ENCODE measurements at places on chromosomes 5 and 9. TPM values are rescaled to one million over a fixed set of nuclear protein-coding genes. Genes with fewer than 3 reads are reported as not detected.

CCL27 gene
- not detected for total RNA-seq

DNA sequence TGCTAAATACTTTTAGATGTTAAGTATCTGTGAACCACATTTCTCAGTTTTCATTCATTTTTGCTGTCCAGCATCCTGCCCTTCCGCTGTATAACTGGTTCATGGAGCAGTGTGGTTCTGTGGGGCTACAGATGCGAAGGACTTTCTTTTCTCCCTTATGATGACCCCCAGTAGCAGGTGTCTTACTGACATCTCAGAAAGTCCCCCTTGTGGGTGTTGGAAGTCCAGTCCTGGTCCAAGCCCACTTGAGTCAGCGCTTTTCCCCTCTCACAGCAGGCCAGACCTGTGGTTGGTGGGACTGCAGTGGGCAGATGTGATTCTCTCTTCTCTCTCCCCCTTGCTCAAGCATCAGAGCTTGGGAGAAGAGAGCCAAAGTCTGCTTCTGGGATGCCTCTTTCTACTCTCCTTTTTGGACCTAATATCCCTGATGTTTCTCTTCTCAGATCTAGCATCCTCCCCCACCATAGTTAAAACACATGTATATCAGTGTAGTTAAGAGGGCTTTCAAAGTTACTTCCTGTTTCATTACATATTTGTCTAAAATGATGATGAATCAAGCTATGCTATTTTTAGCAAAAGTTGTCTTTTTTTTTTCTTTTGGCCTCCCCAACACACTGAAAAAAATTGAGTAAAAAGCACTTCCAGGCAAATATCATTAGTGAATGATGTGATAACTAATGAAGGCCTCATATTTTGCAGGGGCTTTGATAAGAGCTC, 119.5 kb upstream of the ZNF618 start:
- DNase-seq, result no peak

DNA sequence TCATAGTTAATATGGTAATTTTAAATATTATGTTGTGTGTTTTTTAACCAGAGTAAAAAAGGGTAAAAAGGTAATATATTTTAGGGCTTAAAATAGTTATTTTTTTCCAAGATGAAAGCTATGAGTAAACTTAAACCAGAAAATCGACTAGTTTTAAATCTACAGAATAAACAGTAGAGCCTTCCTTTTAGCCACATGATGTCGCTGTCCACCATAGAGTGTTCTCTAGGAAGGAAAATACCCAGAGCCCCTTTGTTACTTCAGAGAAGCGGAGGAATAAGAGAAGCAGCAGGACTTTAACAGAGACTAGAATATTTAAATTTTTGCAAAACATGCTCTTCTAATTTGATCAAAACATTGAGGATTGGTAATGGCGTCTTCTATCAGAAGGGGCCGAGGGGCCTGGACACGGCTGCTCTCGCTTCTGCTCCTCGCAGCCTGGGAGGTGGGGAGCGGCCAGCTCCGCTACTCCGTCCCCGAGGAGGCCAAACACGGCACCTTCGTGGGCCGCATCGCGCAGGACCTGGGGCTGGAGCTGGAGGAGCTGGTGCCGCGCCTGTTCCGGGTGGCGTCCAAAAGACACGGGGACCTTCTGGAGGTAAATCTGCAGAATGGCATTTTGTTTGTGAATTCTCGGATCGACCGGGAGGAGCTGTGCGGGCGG, at the start of gene PCDHA2:
PCDHA2 (plus strand) TSS at position 258 of the 664 bp plus-strand sequence.
- no peak for DNase-seq

PLCXD3 gene
- not detected for total RNA-seq

- no peak for DNase-seq
Measured at GRCh38 chr5:74378464-74378863, 262.1 kb downstream of the ENC1 start.

- no peak for DNase-seq
Measured at GRCh38 chr5:66362046-66362445, 217.9 kb downstream of the SREK1 start.

- no peak for DNase-seq
Measured at GRCh38 chr5:53537711-53538110, 22.7 kb upstream of the NDUFS4 start.

ACOT12 gene
- total RNA-seq, result not detected

GGTA1 gene
- 0.55 TPM for total RNA-seq

LCN9 gene
- not detected for total RNA-seq

DNA sequence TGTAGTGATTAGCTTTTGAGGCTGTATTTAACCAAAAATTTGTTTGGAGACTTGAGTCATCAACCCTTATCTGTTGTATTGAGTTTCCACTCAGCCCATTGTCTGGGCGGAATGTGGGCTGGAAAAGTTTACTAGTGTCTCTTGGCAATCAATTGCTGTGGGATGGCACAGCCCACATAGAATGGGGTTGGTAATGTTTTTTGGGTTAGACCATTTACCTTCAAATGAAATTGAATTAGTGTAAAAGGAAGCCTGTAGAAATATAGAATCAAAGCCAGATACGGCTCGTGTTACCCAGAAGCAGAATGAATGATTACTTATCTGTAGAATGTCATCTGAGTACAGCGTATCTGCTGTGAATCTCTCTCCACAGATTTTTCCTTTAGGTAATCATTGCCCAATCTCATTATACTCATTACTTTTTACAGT, 142.9 kb downstream of the AOPEP start:
- no peak for DNase-seq

NREP gene
- total RNA-seq, result 8.4 TPM

DNA sequence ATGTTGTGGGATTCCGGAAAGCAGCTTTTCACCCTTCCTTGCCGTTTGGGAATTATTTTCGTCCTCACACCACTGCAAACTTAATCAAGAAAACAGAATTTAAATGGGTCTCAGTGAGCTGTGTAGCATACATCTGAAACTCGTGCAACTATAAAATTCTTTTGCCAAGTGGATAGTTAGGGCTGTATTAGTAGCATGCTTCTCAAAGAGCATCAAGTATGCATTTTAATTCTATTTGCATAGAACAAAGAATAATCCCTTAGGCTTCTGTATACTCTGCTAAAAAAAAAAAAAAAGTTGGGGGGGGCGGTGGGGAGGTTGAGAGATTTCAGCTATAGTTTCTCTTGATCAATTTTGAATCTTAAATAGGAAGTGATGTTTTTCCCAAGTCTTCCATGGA, 11.8 kb upstream of the APBA1 start:
- no peak for DNase-seq

GRCh38 chr5:97131139-97131710, 11.2 kb downstream of the LIX1 start:
- DNase-seq, result no peak
